ENCODE measurements at places on chromosomes 6 and 20.

GRCh38 chr6:22550971-22551670, 18.2 kb upstream of the HDGFL1 start:
- no peak for DNase-seq

DNA sequence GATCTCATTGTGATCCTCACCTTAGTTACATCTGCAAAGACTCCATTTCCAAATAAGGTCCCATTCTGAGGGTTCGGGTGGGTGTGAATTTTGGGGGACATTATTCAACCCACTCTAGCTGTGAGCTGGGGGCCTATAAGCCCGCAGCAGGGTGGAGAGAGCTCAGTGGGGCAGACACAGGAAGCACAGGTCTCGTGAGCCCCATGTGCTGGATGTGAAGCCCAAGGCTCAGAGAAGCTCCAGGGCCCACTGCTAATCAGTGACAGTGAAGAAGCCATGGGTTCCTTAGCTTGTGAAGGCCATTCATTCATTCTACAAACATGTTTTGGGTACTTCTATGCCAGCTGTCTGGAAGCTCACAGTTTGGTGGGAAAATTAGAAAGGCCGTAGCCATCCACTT, 47.5 kb downstream of the CHMP4B start:
- no peak for DNase-seq

DNA sequence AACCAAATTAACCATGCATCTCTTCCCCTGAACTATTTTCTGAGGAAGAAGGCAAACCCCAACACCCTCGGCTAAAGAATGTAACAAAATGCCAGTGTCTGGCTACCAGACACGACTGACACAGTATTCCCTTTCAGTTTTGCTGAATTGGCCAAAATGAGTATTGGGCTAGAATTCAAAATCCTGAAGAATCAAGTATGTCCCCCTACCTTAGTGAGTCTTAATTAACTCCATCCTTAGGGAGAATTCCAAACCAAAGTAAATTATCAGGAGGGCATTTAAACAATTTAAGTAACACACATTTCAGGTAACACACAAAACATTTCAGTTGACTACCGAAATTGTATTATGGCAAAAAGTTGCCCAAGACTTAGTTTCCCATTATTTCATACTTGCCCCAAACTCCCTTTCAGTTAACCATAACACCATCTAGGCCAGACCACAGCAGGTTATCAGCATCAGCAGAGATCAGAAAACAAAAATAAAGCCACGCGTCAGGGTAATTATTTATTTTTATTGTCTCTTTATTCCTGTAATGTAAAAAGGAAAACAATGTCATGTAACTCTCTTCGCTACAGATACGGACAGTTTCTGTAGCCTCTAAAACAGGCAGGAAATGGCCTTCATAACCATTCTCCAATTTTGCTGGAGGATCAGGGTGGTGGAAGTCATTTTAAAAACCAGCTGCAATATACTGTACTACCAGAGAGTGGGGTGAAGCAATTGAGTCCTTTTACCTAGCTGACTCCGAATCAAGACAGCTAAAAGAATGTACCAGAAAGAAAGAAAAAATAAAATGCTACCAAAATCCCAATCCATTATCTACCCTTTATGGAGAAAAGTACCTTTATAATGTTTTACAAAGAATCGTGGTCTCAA, 1.9 kb downstream of the SNX5 start:
- no peak for DNase-seq

DNA sequence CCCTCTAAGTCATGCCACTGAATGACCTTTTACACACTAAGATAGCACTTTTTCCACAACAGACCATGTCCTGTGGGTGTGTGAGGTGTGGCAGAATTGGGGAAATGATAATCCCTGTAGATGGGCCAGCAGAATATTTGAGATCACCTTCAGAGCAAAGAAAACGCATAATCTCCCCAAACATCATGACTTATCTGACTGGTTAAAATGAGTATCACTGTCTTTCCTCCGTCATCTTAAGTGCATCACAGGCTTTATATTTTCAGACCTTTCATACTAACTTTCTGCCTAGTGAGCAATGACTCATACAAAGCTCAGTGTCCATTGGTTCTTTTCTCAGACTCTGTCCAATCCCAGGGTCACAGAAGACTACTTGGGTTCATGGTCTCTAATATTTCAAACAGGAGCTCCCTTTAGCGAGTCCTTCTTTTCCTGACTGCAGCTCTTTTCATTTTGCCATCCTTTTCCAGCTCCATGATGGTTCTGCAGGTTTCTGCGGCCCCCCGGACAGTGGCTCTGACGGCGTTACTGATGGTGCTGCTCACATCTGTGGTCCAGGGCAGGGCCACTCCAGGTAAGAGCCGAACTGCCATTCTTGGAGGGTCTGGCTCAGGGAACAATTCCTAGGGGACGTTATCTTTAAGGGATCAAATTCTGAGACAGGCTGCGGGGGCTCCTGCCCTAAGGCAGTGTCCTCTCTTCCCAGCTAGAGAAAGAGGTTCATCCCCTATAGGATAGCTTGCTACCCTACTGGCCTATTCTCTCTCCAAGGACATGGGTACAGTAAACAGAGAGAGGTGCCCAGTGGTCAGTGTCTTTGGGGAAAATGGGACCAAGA, at the start of gene HLA-DPB1:
Gene HLA-DPB1, plus strand, starts transcription at position 423 of the 838 bp plus-strand sequence. Its CDS starts 52 bp downstream, at position 475.
- DNase-seq, result no peak

- no peak for DNase-seq
Observed at GRCh38 chr6:141117874-141118273, 1014.9 kb upstream of the GJE1 start.

- DNase-seq, result no peak
Observed at GRCh38 chr6:151690303-151690702, 117.2 kb upstream of the ESR1 start.

GRCh38 chr6:101722471-101722870, 329.0 kb downstream of the GRIK2 start:
- DNase-seq, result no peak

DNA sequence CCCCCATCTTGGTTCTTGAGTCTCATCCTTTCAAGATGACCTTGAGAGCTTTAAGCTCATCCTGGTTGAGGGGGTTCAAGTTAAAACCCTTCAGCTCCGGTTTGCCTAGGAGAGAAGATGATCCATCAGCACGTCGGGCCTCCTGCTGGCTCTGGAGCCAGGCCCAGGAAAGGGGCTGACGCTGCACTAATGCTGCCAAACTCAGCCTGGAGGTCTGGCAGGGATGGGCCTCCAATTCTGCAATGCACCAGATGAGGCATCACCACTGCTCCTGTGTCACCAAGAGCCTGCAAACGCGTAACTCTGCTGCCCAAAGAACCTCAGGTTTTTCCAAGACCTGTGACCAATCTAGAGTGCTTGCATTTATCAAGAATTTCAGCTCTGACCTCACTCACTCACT, 6.1 kb downstream of the PDRG1 start:
- DNase-seq, result no peak

- no peak for DNase-seq
Observed at GRCh38 chr6:82040405-82041221, 206.9 kb downstream of the IBTK start.

GRCh38 chr6:159308198-159308597, 139.0 kb downstream of the FNDC1 start:
- no peak for DNase-seq
